Sciatic nerve (tissue), 2 donors: ENCODE measurements at places on chromosomes 5 and 9. TPM values are rescaled to one million over a fixed set of nuclear protein-coding genes. Genes with fewer than 3 reads are reported as not detected.

SLC34A1 gene
- not detected for total RNA-seq

- DNase-seq: no peak
Observed at GRCh38 chr9:108813951-108814601, 41.7 kb downstream of the ACTL7B start.

FAT2 gene
- total RNA-seq: 0.40 TPM

DNA sequence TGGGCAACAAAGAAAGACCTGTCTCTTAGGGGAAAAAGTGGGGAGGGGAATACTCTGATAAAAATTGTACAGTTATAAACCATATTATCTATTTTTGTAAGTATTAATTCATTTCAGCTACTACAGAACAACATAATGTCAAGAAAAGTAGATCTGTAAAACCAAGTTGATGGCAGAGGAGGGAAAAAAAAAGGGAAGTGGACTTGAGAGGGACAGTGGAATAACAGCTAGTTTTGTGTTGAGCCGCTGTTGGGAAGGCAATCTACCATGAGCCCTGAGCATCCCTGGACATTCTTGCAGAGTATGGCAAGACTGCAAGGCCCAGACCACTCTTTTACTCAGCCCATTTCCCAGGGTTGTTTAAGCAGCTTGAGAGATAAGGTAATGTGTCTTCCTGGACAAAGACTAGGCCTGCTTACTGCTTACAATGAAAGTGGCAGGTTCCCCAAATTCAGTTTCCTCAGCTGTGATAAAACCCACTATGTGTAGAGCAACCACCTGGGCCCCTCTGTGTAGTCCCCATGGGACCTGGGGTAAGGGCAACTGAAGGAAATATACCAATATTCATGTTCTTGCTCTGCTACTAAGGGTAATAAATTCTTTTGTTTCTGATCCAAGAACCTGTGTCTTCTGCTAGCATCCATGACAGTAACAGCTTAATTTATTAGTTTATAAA, 25.0 kb downstream of the CEP120 start:
- DNase-seq: no peak

GRCh38 chr5:120735076-120735475, 271.0 kb downstream of the PRR16 start:
- no peak for DNase-seq
